MCF 10A (cell line): ENCODE measurements at places on chromosomes 12 and 14. TPM values are rescaled to one million over a fixed set of nuclear protein-coding genes. Genes with fewer than 3 reads are reported as not detected.

GRCh38 chr12:66047411-66048021 is 83.0 kb downstream of the LLPH start:
- H3K27me3 ChIP-seq = no peaks in the 10 kb centered on the region
- no peak overlapping the region for H3K27ac ChIP-seq
- DNase-seq = peak; percentile 20
- H3K36me3 ChIP-seq = no peaks in the 10 kb centered on the region
- H3K4me3 ChIP-seq = no peak overlapping the region
- peaks cover 16% of the 10 kb centered on the region for H3K4me1 ChIP-seq

DNA sequence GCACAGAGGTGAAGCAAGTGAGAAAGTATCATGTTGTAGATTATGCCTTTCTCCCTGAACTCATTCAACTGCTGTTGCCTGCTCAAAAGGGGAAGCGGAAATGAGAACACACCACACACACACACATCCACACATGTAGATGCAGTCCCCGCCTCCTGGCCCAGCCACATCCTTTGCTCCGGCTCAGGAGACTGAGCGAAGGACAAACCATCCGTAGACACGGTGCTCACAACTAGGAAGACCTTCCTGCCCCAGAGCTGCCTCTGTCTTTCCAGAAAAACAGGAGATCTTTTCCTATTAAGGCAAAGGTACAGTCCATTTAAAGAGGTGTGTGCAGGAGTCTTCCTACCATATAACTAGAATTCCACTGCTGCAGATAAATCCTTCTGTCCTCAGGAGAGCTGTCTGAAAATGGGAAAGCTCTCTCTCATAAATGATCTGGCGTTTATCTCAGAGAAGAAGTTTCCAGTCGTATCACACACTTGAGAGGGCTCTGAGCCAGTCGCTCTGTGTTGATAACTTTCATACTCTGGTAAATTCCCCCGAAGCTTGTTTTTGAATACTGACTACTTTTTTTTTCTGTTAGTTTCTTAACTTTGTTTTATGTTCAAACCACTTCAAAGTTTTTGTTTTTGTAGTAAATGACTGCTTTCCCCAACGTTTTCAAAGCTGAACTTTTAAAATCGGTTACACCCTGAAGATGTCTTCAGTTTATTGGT is at the start of gene TESPA1:
TESPA1 (minus strand) TSS at position 105 of the 719 bp plus-strand sequence. CDS start 10,200 bp downstream, outside the sequence.
- no peak within 1 kb of the TSS for H3K27ac ChIP-seq
- peaks cover 5% of the 10 kb centered on the region for H3K36me3 ChIP-seq
- no peak for DNase-seq

- H3K4me1 ChIP-seq = peaks cover 4% of the 10 kb centered on the region
- no peak for DNase-seq
- H3K4me3 ChIP-seq = no peak overlapping the region
These were observed 154.5 kb downstream of the MON2 start for GRCh38 chr12:62621101-62621638.

DNA sequence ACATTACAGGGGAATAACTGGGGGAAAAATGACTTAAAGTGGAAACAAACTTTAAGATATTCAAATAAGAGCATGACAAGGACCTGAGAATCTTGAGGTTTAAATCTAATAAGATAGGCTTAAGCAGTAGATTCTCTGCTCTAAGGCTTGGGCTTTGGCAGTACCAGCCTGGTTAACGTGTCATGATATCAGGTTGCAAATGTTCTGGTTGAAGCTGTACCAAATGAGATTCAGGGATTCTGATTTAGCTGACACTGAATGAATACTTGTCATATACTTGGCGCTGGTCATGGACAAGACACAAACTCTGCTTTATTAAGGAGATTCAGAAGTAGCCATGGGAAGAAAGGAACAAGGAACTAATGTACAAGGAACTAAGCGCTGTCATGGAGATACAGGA is 6.1 kb downstream of the TCP11L2 start:
- no peaks in the 10 kb centered on the region for H3K27me3 ChIP-seq
- H3K4me1 ChIP-seq = peaks cover 28% of the 10 kb centered on the region
- H3K36me3 ChIP-seq = peaks cover 14% of the 10 kb centered on the region
- no peak for DNase-seq

DNA sequence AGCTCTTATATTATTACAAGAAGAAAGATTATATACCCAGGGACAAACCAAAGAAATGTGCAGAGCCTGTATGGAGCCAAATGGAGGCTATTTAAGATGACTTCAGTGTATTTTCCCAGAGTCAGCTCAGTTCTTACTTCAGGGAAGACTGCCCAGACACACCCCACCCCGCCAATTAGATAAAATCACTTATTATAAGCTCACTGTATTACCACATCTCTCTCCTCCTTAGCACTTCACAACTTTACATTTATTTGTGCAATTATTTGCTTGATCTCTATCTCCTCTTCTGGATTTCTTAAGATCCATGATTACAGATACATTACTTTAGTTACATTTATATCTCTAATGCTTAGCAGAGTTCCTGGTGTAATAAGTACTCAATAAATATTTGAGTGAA is 24.7 kb upstream of the WDR89 start:
- no peak overlapping the region for H3K27ac ChIP-seq
- H3K36me3 ChIP-seq = peaks cover 10% of the 10 kb centered on the region
- H3K4me3 ChIP-seq = no peak overlapping the region
- no peaks in the 10 kb centered on the region for H3K27me3 ChIP-seq
- no peak for DNase-seq

- H3K4me1 ChIP-seq = peaks cover 5% of the 10 kb centered on the region
- no peaks in the 10 kb centered on the region for H3K27me3 ChIP-seq
- no peak overlapping the region for H3K27ac ChIP-seq
- no peak for DNase-seq
- H3K4me3 ChIP-seq = no peak overlapping the region
These were observed 28.3 kb upstream of the GALNT9 start for GRCh38 chr12:132357623-132358186.

Gene AVPR1A
- not detected in 2 replicates for total RNA-seq
